ENCODE measurements at places on chromosomes 1 and 21.

- no peak for ATAC-seq
Observed at GRCh38 chr1:28519946-28520725, 14.3 kb downstream of the RCC1 start.

DNA sequence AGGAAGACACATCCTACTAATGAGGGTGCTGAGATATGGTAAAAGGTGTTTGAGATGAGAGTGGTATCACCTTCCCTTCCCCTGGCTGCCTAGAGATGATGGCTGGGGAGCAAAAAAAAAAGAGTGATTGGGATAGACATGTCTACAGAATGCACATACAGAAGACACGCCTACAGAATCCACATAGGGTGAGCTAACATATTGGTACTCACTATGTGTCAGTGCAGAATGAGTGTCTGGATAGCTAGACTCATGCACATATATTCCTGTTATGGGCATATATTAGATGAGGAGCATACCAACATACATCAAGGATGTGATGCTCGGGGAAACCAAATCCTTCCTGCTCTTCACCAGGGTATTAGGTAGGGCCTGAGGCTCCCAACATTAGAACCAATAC is 16.2 kb downstream of the CD34 start:
- ATAC-seq = no peak

DNA sequence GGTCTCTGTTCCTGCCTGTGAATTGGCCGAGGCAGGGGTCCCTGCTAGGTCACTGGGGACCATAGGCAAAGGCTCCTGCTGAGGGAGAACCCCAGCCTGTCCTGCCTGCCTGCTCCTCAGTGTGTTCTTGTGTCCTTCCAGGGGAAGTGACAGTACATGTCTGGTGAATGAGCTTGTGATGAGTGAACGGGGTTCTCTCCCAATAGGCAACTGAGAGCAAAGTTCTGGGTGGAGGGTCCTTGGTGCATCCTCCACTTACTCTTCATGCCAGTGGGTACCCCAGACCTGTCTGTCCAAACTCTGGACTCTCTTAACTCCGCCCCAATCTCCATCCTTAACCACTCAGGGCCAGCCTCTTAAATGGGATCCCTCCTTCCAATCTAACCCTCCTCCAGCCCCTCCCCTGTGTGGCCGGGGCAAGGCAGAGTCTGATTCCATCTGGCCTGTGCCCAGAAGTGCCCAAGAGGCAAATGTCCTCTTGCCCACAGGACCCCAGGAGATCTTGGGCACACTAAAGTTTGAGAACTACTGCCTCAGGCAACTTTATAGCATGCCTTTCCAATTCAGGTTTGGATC is 2.0 kb downstream of the XKR8 start:
- ATAC-seq = no peak

DNA sequence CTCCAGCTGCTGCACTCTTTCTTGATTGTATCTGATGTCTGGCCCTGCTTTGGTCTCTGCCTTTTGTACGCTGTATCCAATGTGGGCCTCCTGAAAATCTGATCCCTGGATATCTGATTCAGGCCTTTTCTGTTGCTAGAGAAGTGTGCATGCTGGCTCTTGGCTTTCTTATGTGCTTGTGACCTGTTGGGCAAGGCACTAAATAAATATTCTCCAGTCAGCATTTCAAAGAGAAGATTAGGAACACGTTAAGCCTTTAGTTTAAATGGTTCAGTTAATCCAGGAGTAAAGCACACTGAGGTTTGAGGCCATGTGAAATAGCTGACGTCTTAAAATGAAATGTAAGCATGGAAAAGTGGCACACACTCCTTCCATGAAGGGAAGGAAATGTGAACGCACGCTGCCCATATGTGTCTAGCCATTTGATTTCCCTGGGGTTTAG is 9.3 kb upstream of the F3 start:
- no peak for ATAC-seq

DNA sequence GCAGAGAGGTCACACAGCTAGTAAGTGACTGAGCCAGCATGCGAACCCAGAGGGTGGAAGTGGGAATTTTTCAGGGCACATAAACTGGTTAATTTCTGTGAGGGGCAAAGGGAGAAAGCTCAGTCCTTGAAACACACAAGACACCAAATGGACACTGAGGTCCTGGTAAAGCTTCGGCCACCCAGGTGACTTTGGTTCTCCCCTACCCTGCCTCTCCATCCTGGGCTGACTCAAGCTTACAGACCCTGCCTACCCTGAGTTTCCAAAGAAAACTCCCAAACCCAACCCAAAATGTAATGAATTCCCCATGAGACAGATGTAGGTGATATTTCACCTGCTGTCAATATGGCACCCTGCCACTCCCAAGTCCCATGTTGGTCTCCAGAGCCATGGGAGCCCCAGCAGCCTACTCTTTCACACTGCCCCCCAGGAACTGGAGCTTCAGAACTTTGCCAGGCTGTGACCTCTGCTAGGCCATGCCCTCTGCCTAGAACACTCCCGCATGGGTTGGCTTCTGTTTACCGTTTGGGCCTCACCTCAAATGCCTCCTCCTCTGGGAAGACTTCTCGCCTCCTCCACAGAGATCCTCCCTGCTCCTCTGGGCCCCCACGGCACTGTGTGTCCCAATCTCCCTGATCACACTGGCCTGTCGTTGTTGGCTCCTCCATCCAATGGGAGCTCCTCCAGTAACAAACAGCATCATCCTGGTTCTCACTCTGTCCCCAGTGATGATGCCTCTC is 3.7 kb upstream of the LRP8 start:
- no peak for ATAC-seq

DNA sequence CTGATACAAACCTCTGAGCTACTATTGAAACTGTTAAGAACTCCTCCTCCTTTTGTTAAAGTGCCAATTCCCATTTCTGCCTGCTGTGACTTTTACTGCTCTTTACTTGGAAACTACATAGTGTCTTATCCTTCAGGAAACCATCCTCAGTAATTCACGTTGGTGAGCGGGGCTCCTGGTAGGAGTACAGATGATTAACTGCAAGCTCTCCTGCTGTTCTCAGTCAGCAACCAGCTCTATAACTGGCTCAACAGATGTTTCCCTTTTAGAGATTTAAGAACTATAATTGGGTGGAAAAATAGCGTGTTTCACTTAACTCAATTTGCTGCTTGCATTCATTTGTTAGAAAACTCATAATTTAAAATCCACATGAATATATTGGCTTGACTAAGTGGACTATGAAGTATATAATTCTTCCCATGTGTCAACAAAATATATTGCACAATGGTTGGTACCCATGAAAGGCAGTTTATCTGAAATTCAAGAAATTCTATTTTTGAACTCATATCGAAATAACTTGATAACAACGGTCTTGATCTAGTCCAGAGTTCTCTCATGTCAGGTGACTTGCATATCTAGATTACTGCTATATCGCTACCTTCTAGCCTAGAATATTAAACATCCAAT is 574.0 kb downstream of the KCNT2 start:
- no peak for ATAC-seq

- ATAC-seq = peak; percentile 19
Observed at GRCh38 chr1:228081578-228082213, 812 bp upstream of the ARF1 start.

GRCh38 chr1:59350521-59350920 is 53.6 kb downstream of the FGGY start:
- no peak for ATAC-seq

DNA sequence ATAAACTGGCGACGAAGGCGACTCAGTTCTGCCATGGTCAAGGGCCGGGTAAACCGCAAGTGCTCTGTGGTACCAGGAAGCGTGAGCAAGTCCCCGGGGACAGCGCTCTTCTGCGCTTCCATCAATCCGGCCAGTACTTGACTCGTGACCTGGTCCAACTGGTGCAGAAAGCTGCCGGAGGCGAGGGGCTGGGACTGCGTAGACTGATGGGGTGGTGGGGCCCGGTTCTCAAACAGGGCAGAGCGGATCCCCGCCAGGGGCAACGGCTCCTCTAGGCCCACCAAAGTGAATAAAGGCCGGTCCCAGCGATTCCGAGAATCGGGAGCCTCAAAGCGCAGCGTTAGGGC is 852 bp downstream of the KTI12 start:
- peak; percentile 48 for ATAC-seq

DNA sequence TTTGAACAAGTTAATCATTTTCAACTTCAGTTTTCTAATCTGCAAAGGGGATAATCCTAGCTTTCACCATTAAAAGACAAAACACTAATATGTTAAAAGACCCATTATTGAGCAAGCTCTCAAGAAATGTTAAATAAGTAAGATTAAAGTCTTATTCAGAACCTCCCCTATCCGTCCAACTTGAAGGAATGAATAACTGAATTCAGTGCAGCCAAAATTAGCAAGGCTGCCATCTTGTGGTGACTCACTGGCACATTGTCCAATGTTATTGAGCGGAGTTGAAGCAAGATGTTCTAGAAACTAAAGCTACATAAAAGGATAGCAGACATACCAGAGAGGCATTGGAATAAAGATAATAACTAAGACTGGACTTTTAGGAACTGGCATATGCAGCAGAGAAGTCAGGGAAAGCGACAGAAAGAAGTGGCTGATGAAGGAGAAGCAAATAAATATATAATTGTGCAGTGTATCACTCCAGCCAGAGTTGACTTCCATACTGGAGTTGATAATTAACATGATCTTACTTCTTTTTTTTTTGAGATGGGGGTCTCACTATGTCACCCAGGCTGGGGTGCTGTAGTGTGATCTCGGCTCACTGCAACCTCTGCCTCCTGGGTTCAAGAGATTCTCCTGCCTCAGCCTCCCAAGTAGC is 8.2 kb upstream of the CAP1 start:
- peak; percentile 56 for ATAC-seq

- no peak for ATAC-seq
Observed at GRCh38 chr1:116175611-116176010, 64.4 kb downstream of the MAB21L3 start.

DNA sequence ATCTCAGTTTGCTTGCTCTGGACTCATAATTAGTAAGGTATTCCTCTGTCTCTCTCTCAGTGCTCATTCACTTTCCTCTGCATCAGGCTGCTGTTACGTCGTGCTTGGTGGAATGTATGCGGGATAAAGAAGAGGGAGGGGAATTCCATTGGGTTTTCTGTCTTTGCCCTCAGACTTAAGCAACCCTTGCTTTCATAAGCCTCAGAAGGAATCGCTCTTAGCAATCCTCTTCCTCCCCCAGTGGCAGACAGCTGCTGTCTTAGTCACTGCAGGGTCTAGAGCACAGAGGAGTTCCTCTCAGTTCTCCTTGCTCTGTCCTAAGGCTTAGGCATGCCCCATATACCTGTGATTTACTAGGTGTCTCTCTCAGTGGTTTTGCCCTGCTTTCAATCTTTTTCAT is 19.1 kb upstream of the NTMT2 start:
- no peak for ATAC-seq

- ATAC-seq = no peak
Observed at GRCh38 chr1:234606784-234607108, 3.2 kb downstream of the IRF2BP2 start.

- ATAC-seq = no peak
Observed at GRCh38 chr1:240980342-240980741, 368.4 kb upstream of the GREM2 start.

DNA sequence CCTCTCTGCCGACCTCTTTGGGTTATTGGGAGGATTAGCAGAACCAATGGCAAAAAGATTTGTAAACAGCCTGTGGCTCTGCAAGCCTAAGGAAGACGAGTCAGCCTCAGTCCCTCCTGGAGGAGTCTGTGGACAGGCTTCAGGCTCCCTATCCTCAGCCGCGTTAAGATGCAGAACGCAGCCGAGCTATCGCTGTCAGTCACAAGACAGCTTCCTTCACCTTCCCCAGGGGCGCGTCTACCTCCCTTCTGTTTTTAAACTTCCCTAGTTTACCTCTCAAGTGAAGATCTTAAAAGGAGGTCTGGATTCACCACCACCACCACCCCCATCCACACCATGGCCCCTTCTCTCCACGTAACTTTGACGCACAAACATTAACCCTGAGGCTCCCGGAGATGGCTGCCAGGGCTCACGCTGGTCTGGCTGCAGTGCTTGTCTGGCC is 738 bp downstream of the CAMK1G start:
- ATAC-seq = no peak

DNA sequence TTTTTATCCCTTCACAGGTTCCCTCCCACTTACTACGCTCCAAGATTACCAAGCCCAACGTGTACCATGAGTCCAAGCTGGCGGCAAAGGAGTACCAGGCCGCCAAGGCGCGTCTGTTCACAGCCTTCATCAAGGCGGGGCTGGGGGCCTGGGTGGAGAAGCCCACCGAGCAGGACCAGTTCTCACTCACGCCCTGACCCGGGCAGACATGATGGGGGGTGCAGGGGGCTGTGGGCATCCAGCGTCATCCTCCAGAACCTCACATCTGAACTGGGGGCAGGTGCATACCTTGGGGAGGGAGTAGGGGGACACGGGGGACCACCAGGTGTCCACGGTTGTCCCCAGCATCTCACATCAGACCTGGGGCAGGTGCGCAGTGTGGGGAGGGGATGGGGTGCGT is 65.7 kb downstream of the POFUT2 start:
- ATAC-seq = no peak

GRCh38 chr1:226902601-226903000 is 32.2 kb downstream of the PSEN2 start:
- ATAC-seq = no peak

GRCh38 chr1:211326140-211326527 is 499 bp upstream of the TRAF5 start:
- ATAC-seq = peak; percentile 11

DNA sequence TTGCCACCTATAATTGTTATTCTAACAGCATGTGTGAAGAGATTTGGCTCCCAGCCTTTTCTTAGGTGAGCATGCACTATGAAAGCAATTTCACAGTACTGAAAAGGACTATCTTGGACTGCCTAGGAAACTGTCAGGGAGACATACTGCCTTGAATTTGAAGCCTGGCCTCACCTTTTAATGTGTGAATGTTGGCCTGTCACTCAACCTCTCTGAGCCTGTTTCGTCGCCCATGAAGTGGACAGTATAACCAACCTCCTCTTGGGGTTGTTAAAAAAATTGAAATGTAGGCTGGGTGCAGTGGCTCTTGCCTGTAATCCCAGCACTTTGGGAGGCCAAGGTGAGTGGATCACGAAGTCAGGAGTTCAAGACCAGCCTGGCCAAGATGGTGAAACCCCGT is 20.4 kb upstream of the POU2F1 start:
- no peak for ATAC-seq

- ATAC-seq = peak; percentile 78
Observed at GRCh38 chr1:45969866-45970265, 162.6 kb downstream of the PIK3R3 start.

GRCh38 chr1:199591468-199591867 is 436.0 kb upstream of the NR5A2 start:
- ATAC-seq = no peak

GRCh38 chr1:206058927-206059292 is 5.9 kb downstream of the RHEX start:
- ATAC-seq = no peak

- no peak for ATAC-seq
Observed at GRCh38 chr1:90068611-90069280, 73.8 kb downstream of the ZNF326 start.

GRCh38 chr1:110040548-110040947 is 6.1 kb downstream of the STRIP1 start:
- ATAC-seq = no peak
